Tongue (tissue), 3 donors: ENCODE measurements at places on chromosomes 1 and 21. TPM values are rescaled to one million over a fixed set of nuclear protein-coding genes. Genes with fewer than 3 reads are reported as not detected.

DNA sequence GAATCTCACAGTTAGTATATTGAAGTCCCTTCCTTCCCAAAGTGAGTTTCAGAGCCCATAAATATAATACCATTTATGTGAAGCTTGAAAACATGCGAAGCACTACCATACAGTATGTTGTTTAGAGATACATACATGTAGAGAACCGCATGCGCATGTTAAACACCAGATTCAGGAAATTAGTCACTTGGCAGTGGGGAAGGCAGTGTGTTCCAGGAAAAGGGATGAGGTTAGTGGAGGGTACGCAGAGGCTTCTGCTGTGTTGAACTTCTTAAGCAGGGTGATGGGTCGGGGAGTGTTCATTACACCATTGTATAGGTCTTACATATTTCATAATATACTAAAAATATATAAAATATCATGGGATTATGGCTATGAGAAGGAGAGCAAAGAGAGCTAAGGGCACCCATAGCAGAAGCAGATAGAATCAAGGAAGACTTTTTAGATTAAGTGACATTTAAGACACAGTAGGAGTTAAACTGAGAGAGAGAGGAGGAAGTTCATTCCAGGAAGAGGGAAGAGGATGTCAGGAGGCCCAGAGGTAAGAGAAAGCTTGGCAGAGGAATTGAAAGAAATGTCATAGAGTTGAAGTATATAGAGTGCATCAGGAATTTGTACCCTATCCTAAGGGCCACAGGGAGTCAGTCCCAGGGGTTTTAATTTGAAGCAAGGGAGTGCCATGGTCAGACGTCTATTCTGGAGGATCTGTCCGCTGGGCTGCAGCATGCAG is 43.5 kb upstream of the SARS1 start:
- no peak for DNase-seq

DNA sequence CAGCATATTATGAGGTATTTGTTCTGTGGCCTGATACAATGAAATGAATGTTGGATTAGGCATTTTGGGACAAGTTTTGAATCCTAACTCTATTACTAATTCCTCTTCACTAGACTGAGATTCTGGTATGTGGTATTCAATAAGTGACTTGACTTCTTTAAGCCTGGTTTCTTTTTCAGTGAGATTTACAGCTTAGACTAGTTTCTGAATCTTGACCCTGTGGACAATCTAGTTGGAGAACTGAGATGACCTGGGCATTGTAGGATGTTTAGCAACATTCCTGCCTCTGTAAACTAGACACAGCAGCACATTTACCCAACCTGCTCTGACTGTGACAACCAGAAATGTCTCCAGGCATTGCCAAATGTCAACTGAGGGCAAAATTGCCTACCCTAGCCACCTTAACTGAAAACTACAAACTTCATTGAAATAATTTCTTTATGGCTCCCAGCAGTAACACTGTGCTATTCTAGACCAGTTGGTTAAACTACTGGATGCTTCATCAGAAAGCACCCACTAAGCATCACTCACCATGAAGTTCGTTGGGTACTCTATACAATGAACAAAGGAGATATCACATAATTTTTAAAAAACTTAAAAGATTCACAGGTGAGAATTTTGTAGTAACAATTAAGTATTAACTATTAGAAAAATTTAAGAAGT is 16.8 kb downstream of the PTPRC start:
- no peak for DNase-seq

- no peak for DNase-seq
These were observed 24.8 kb downstream of the SLC2A1 start for GRCh38 chr1:42933610-42934491.

DNA sequence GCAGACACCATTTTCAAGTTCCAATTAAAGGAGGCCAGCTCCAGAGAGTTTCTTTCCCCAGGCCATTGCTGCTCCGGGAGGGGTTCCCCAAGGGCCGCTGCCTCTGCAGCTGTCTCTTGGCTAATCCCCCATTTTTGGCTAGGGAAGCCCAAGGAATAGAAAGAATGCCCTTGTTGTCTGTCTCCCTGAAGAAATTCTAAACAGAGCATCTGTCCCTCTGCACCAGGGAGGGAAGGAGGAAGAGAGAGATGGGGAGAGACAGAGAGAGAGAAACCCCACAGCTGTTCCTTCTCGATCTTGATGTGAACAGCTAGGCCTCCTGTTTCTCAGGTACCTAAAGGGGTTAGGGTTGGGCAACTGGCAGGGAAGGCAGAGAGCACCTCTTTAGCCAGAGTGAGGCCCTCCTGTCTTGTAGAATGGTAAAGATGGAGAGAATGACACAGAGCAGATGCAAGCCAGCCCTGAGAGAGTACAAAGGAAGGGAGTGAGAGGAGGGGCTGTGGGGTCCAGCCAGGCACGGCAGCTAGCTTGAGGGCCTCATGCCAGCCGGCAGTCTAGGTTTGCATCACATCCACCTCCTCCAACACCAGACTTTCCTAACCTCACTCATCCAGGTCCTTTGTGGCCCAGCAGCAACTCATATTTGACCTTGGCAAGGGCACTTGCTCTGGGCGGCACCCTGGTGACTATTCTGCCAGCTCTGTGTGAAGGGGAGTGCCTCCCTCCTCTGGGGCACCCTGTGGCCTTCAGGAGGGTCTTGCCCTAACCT is 13.1 kb downstream of the OPTC start:
- peak; percentile 92 for DNase-seq

GRCh38 chr1:197788741-197789739 is 13.8 kb upstream of the DENND1B start:
- DNase-seq: no peak

GRCh38 chr1:115545791-115546733 is 95.7 kb upstream of the VANGL1 start:
- peak; percentile 45 for DNase-seq

DNA sequence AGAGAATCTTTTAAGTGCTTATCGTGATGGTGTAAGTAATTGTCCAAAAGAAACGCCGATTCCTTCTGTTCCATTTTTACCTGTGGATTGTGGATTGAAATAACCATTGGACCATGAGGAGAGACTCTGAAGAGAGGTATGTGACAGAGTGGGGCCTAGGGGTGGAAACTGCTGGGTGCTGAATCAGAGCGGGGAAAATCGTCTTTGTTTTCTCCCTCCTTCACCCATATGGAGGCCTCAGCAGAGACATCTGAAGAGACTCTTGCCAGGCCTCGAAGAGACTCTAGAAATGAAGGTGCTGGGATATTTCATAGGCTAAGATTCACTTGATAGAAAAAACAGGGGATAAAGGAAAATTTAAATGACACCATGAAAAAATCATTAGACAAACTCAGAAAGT is 1327.0 kb downstream of the BRINP3 start:
- no peak for DNase-seq

- no peak for DNase-seq
These were observed 96.9 kb downstream of the NEK7 start for GRCh38 chr1:198253668-198254067.

- no peak for DNase-seq
These were observed 185.1 kb downstream of the PLPP3 start for GRCh38 chr1:56394298-56394697.

- DNase-seq: peak; percentile 75
These were observed 49.7 kb downstream of the EEIG2 start for GRCh38 chr1:108609483-108610049.

DNA sequence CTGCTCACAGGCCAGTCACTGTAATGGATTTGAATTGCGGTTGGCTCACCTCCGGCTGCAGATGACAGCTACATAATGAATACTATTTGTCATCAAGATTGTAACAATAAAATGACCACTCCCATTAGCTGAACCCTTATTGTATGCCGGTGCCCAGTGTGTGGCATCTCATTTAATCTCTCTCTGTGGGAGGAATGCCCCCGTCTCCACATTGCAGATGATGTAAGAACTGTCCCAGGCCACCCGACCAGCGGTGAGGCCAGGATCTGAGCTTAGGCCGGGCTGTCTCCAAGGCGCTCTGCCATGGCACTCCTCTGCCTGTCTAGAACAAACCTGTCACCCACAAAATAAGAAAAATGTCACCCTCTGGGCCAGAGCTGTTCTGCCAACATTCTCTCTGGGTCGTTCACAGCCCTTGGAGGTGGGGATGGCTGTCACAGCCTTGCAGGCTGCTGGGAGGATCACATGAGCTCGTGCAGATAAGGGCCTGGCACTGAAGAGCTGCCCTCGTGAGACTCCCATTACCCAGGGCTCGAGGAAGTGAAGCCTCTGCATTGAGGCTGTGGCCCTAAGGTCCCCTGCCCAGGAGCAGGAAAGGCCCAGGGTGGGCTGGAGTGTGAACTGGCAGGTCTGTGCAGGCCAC is 52.7 kb downstream of the ECE1 start:
- DNase-seq: no peak

DNA sequence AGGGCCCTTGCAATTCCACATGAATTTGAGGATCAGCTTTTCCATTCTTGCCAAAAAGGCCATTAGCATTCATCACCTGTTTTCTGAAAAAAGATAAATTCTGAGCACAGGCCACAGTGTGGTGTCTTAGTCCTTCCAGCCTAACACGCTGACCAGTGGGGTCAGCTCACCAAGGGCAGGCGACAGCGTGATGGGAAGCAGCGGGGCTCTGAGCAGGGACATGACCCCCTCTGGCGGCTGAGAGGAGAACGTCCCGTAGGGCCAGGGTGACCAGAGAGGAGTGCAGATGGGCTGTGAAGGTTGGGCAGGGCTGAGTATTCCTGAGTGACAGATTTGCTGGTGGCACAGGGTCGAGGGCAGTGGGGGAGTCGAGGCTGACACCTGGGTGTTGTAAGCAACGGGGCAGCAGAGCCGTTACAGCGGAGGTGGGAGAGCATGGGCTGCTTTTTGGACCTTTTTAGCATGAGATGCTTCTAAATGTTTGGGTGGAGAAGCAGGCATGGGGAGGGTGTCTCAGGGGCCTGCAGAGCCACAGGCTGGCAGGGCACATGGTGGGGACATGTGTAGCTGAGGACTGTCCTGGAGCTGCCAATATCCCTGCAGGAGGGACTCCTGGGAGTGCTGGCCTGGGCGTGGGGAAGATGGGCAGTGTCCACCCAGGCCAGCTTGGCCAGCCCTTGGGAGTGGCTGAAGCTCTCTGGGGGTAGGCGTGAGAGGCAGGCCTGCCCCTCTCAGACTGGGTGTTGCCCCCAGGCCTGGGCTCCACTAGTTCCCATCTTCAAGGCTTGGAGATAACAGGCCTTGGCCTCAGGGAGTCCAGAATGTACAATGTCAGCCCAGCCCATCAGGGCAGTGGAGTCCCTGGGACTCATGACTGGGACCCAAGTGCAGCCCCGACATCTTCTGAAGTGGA is 8.6 kb upstream of the CALML6 start:
- peak; percentile 88 for DNase-seq

GRCh38 chr1:230715510-230715909 is 1.6 kb upstream of the AGT start:
- DNase-seq: no peak

- no peak for DNase-seq
These were observed 43.9 kb upstream of the SAMD13 start for GRCh38 chr1:84257617-84258016.

DNA sequence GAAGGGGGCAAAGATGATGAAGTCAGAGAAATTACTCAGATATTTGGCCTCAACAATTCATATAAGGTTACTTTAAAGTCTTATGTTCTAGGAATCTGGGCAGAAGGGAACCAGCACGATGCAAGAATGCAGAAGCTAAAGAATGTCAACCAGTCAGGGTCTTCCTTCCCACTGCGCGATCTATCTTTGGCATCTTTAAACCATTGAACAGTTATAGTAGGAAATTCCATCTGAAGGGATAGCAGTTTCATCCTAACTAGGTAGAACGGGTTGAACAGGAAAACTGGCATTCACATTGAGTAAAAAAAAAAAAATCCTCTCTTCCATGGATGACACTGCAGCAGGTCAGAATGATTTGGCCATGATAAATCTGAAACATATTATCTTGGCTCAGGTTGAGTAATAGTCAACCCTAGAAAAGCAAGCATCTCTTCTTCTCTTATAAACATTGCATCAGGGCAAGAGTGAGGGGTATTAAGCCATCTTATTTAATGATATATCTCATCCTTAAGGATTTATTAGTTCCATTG is 6.3 kb downstream of the CRCT1 start:
- no peak for DNase-seq

DNA sequence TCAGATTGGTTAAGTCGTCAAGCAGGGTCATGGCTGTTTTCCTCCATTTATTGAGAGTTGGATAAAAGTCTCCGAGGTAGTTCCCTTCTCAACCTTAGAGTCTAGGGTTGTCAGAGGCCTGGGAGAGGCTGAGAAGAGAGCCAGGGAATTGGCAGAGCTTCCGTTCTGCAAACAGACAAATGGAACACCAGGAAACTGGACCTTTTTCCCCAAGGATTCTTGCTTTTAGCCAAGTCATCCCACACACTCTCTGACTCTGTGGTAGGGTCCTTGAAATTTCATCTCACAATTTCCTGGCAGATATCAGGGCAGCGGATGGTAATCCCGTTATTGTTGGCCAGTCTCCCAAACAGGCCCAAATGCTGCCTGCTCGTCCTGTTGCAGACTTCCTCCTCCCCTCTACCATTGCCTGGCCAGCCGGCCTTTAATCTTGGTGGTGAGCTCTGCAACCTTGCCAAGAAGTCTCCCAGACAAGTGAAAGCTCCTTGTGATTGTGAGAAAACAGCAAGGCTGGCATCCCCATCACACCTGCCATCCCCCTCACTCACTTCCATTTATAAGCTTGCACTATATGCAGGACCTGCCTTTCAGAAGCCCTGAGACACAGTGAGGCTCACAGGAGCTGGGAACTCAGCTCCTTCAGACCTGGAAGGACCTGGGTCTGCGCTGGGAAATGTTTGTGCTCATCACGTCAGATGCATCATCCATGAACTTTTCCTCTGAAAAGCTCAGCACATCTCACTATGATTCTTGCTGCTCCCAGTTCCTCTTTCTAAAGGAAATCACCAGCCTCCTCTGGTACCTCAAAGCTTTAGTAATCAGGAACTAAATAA is 13.7 kb upstream of the SRP9 start:
- DNase-seq: peak; percentile 75

GRCh38 chr1:243470502-243470901 is 214.7 kb downstream of the SDCCAG8 start:
- no peak for DNase-seq

DNA sequence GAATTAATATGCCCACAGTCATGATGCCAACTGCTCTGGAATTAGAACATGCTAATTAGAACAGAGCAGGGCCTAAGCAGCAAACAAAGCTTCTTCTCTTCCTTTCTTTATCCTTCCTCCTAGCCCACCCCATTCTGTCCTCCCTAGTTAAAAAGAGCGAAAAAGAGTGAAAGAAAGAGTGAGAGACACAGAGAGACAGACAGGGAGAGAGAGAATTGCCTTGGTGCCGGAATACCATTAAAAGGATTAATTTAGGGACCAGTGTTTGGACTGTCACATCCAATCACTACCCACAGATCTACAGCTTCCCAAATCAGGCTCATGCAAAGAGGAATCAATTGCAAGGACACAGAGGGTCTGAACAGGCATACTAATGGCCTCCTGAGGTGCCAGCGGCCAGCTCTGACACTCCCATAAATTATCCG is 7.0 kb downstream of the ERI3 start:
- no peak for DNase-seq

OR2T5 gene
- not detected for total RNA-seq

FMO1 gene
- 13.1 TPM for total RNA-seq

IGSF21 gene
- not detected for total RNA-seq

TLCD4 gene
- total RNA-seq: 43.7 TPM

TRABD2B gene
- total RNA-seq: 1.5 TPM

TEDDM1 gene
- total RNA-seq: not detected

OR10Z1 gene
- total RNA-seq: not detected

SLC6A9 gene
- 3.7 TPM for total RNA-seq

KIF14 gene
- total RNA-seq: 5.1 TPM
